Naive thymus-derived CD8-positive, alpha-beta T cell (primary cell): ENCODE measurements at places on chromosomes 13 and 19.

DNA sequence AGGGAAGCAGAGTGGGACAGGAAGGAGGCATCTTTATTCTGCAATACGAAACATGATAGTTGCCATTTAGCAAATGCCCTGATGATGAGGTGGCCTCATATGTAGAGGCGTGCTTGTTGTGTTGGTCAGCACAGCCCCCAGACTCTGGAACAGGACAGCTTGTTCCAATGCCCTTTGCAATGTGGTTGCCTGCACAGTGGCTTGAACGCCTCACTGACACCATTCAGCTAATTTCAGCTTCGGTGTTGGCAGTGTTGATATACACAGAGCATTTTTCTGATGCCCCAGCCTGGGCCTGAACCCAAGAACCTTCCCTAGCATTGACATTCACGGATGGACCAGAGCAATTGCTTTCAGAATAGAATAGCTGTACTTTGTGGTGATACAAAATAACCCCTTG is 133.3 kb downstream of the HS6ST3 start:
- DNase-seq: no peak

- DNase-seq: no peak
Measured at GRCh38 chr13:111621164-111621563, 300.7 kb downstream of the TEX29 start.

GRCh38 chr13:80305737-80306136 is 35.2 kb downstream of the SPRY2 start:
- DNase-seq: no peak

DNA sequence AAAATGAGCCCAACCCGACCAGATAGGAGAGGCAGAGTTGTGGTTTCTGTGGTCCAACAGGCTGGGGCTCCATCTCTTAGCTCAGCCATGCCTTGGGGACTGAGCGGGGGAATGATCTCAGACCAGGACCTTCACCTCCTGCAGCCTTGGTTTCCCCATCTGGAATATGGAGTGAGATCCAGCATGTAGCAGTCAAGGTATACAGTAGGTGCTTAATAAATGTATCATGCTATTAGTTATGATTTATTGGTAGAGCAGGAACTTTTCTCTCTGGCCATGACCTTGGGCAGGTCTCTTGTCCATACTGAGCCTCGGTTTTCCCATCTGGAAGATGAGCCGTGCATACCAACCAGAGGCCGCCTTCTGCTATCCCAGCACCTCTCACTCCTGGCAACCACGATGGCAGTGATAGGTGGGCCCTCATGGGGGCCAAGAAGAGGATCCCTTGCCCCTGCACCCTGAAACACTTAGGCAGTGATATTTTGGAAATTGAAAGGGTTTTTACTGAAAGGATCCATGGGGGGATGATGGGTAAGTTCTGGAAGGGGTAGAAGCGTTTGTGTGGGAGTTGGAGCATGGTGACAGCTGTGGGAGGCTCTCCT is 9.1 kb downstream of the TM6SF2 start:
- DNase-seq: no peak

DNA sequence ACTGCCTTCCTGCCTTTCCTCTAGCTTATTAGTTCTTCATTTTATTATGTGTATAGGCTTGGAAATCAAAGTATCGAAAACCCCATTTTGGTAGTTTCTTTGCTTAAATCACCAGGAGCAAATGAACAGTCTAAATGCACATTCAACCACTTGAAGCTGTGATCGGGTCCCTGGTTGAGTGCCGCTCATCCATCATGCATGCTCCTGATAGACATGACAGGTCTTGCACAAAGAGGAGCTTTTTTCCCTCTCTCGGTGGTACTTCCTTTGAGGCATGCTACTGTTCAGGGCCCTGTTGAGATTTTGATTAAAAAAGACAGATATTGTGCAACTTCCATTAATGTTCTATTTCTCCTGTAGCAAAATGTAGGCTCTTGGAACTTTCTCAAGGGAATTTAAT is 185.8 kb downstream of the OLFM4 start:
- DNase-seq: no peak

DNA sequence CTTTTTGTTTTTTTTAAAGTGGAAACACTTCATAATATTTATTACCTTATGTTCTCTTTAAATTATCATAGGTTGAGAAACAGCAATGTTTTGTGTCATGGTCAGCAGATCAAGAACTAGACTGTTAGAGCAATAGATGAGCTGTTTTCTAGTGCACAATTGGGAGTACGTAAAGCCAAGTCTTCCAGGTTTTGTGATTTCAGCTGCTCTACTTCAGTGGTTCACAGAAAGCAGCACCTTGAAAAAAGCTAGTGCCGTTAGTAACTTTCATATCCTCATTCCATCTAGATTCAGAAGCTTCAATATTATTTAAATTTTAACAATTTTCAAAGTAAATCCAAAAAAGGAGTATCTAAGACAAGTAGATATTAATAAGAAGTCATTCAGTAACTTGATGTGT is 1.9 kb downstream of the GPR18 start:
- no peak for DNase-seq

DNA sequence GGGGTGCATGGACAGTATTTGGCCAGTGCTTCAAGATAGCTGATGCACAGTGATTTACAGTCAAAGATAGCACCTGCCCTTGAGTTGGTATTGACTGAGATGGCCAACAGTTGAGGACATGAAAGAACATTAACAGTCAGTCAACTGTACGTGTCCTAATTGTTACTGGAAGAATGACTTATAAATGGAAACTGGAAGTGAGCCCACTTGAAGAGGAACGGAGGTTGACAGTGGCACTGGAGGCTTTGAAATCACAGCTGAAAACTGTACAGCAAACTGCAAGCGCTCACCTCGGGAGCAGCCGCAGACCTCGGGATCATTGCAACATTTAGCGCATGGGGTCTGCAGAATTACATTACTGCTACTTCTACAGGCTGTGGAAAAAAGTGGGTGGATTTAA is 77.1 kb downstream of the GGACT start:
- no peak for DNase-seq

DNA sequence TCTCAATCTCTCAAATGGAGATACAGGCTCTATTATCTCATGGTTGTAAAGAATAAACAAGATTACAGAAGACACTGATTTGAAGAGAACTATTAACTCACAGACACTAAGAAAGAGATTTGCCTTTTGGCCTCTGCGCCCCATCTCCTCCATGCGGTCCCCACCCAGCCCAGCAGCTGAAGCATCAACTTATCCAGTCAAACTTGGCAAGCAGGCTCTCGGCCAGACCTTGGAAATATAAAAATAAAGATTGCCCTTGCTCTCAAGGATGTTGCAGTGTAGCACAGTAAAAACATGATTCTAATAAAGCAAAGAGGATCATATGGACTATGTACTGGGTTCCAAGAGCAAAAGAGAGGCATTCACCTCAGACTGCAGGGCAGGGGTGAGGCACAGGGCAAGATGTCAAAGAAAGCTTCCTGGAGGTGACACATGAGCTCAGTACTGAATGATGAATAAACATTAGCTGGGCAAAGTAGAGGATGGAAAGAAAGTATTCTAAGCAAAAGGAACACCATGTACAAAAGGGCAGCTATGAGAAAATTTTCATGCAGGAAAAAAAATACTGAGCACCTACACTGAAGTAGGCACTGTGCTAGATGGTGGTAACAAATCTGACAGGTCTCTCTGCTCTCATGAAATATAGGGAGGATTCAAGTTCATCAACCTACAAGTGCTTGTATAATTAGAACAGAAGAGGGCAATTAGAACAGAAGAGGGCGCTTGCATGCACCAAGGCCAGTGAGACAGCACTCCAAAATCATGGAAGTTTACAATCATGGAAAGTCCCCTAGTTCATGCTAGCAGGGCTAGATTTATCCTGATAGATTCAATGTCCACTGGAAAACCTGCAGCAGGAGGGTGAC is 85.0 kb downstream of the SACS start:
- DNase-seq: no peak

DNA sequence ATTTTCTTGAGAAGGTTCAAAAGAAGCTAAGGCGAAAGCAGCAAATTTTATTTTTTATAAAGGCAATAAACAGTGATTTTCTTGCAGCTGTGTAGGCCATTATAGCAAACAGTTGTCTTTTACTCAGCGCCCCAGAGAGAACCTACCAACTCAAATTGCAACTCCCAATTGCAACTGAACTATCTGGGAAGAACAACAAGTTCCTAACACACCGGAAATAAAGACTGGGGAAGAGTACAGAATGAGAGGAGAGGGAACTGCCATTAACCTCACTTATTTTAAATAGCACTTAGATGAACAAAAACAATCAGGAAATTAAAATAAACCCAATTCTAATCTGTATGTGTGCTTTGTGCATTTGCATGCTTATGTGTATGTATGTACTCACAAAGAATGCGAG is 171.1 kb downstream of the KCTD12 start:
- DNase-seq: no peak

DNA sequence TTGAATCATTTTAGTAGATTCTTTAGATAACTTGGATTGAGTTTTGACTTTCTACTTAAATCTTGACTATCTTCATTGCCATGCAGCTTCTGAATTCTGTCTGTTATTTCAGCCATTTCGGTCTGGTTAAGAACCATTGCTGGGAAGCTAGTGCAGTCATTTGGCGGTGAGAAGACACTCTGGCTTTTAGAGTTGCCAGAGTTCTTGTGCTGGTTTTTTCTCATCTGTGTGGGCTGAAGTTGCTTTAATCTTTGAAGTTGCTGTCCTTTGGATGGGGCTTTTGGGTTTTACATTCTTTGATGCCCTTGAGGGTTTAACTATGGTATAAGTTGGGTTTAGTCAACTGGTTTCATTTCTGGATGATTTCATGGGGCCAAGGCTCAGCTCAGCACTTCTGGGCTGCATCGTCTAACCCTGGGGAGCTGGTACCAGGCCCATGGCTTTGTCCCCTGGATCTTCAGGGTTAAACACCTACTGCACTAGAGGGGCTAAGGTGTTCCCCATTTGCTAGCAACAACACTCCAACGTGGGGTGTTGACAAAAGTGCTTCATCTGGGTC is 10.0 kb upstream of the IGFL2 start:
- DNase-seq: no peak

GRCh38 chr13:31739226-31739625 is at the start of gene RXFP2:
Gene RXFP2 (plus strand): TSS chr13:31739526. CDS start chr13:31739613, 87 bp downstream.
- DNase-seq: no peak

- DNase-seq: no peak
Measured at GRCh38 chr19:31532034-31532433, 182.8 kb upstream of the TSHZ3 start.

DNA sequence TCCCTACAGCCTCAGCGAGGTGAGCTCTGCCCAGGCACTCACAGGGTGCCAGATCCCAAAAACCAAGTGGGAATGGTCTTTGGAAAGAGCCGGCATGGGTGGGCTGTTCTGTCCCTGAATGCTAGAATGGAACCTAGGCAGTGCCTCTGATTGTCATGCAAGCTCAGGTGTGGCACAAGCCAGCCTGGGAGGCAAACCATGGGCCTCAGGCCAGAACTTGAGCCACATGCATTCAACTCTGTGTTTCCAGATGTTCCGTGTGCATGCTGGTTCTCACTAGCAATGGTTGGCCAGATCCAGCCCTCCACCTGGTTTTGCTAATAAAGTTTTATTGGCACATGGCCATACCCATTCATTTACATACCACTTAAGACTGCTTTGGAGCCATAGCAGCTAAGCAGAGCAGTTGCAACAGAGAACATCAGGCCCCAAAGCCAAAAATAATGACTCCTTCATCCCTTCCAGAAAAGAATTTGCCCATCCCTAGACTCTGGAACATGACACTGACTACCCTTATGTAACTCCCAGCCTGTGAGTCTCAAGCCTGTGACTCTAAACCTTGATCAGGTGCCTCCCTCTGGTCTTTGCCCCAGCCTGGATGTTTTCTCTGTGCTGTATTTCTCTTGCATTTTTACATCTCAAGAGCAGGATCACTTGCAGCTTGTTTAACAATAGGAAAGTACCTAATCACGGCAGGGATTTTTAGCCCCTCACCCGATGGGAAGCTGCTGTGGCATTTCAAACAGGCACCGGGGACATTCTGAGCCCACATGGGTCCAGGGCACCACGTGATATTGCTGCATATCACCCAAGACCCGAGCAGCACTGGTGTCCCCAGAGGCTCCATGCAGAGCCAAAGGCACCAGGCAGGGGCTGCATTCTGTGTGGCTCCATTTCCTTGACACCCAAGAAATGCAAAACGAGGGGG is 55.4 kb upstream of the USE1 start:
- no peak for DNase-seq

- DNase-seq: no peak
Measured at GRCh38 chr13:28421676-28422410, 73.1 kb downstream of the FLT1 start.

DNA sequence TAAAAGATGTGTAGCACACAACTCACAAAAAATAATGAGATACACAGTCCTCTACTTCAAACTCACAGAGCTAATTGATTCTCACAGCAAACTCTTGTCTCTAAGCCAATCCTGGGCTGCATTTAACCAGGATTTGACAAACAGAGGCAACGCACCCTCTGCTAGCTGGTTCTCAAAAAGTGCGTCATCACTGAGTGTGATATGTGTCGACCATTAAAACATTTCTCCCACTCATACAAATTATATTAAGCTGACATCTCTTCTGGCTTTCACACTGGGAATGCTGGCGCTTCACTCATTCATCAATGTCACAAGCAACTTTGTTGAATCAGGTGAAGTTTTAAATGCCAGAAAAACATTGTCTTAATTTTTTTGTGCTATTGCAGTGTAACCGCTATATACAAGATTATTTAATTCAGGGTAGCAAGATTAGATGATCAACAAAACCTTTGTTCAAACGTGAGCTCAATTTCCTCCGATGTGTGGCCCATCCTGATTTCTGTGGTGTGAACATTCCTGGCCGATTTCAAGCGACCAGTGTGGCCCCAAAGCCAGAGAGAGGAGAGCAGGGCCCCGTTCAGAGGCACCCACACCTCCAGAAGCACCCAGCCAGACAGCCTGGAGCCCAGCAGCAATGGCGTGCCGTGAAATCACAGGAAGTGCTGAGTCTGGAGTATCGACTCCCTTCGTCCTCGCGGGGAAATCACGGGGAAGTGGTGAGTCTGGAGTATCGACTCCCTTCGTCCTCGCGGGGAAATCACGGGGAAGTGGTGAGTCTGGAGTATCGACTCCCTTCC is 49.4 kb downstream of the RASA3 start:
- DNase-seq: no peak

- DNase-seq: peak; percentile 64
Measured at GRCh38 chr19:53792721-53793433, 31.2 kb downstream of the NLRP12 start.

GRCh38 chr19:41478171-41478570 is 35.2 kb downstream of the ERICH4 start:
- no peak for DNase-seq

DNA sequence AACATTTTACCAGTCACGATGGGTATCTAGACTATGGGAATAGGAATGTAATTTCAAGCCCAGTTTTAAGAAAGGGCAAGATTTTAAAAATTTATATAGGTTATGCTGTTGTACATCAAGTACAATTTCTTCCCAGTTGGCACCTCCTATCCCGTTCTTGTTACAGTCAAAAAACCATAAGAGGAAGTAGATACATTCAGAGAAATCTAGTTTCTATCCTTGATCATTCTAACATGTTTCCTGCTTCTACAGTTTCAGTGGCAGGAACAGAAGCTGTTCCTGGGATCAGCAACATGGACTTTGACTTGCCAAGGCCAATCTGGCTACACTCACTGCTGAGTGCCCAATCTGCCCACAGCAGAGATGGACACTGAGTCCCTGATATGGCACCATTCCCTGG is 14.7 kb upstream of the FPR3 start:
- no peak for DNase-seq

- no peak for DNase-seq
Measured at GRCh38 chr13:20230913-20231838, 943 bp downstream of the GJB6 start.
